ENCODE measurements at places on chromosomes 16 and 17. TPM values are rescaled to one million over a fixed set of nuclear protein-coding genes. Genes with fewer than 3 reads are reported as not detected.

GRCh38 chr17:72660274-72661115 is 432.0 kb downstream of the SLC39A11 start:
- no peaks in the 10 kb centered on the region for H3K36me3 ChIP-seq
- no peaks in the 10 kb centered on the region for H3K27me3 ChIP-seq
- no peak overlapping the region for H3K4me3 ChIP-seq
- peaks cover 9% of the 10 kb centered on the region for H3K4me1 ChIP-seq

MYH8 gene
- not detected for total RNA-seq

- no peaks in the 10 kb centered on the region for H3K27me3 ChIP-seq
- no peak overlapping the region for H3K27ac ChIP-seq
- DNase-seq = no peak
- H3K4me3 ChIP-seq = no peak overlapping the region
Measured at GRCh38 chr16:2270588-2271470, 2.9 kb upstream of the RNPS1 start.

- DNase-seq = no peak
- H3K27me3 ChIP-seq = no peaks in the 10 kb centered on the region
- H3K36me3 ChIP-seq = no peaks in the 10 kb centered on the region
- H3K27ac ChIP-seq = no peak overlapping the region
- H3K4me1 ChIP-seq = peaks cover 5% of the 10 kb centered on the region
Measured at GRCh38 chr16:2821487-2822157, 4.6 kb downstream of the PRSS21 start.

RNU2-1 gene
- total RNA-seq = not detected

DNA sequence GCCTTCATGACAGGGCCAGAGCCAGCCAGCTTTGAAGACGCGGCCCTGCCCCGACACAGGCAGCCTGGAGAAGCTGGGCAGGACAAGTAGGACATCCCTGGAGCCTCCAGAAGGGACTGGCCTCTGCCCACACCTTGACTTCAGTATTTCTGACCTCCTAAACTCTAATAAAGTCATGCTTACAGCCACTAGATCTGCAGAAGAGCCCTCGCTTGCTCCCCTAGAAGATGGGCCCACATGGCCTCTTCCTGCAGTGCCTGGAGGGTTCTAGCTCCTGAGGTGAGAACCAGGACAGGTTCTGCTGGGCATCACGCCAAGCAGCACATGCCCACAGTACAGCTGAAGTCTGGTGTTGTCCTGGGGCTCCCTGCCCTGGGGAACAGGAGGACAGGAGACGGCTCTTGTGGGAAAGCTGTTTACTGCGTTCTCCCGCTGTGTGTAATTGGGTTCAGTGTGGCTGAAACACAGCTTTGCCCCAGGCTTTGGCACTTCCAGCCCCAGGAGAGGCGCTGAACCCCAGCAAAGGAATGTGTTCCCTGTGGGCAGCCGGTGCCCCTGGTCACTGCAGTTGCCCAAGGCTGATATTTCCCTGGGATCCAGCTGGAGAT is 2.6 kb downstream of the APRT start:
- H3K27ac ChIP-seq = no peak overlapping the region
- no peaks in the 10 kb centered on the region for H3K27me3 ChIP-seq
- H3K4me3 ChIP-seq = no peak overlapping the region
- peak; percentile 46 for DNase-seq
- no peaks in the 10 kb centered on the region for H3K36me3 ChIP-seq
- peaks cover 51% of the 10 kb centered on the region for H3K4me1 ChIP-seq

GRCh38 chr16:47258874-47259461 is 115.2 kb upstream of the NETO2 start:
- H3K4me3 ChIP-seq = no peak overlapping the region
- H3K4me1 ChIP-seq = no peaks in the 10 kb centered on the region
- no peak overlapping the region for H3K27ac ChIP-seq
- no peaks in the 10 kb centered on the region for H3K36me3 ChIP-seq
- DNase-seq = no peak

SLC38A8 gene
- total RNA-seq = not detected

NIP7 gene
- total RNA-seq = 3.3 TPM

GRCh38 chr16:79748629-79749028 is 148.1 kb upstream of the MAF start:
- no peak overlapping the region for H3K4me3 ChIP-seq
- DNase-seq = no peak
- H3K4me1 ChIP-seq = no peaks in the 10 kb centered on the region
- H3K27me3 ChIP-seq = no peaks in the 10 kb centered on the region
- H3K27ac ChIP-seq = no peak overlapping the region
- H3K36me3 ChIP-seq = no peaks in the 10 kb centered on the region

GRCh38 chr17:69246726-69247375 is 18.2 kb upstream of the ABCA10 start:
- H3K4me1 ChIP-seq = no peaks in the 10 kb centered on the region
- no peak overlapping the region for H3K4me3 ChIP-seq
- no peaks in the 10 kb centered on the region for H3K27me3 ChIP-seq
- H3K36me3 ChIP-seq = no peaks in the 10 kb centered on the region
- H3K27ac ChIP-seq = no peak overlapping the region

DNA sequence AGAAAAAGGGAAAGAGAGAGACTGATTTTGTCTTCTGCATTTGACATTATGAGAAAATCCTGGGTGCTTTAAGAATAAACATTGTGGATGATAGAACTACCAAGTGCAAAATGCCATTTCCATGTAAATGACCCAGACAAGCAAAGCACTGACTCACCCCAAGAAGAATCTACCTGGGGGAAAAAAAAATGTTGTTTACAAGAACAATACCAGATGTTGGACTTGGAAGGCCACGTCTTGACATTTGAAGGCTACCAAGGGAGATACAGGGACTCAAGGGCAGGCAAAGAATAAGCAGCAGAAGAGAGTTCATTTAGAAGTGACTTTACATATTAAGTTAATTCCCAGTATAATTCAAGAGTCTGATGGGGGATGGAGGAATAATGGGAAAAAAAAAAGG is 125.3 kb downstream of the TMEM114 start:
- H3K36me3 ChIP-seq = no peaks in the 10 kb centered on the region
- no peak overlapping the region for H3K4me3 ChIP-seq
- H3K27me3 ChIP-seq = no peaks in the 10 kb centered on the region
- peak; percentile 37 for DNase-seq
- H3K27ac ChIP-seq = peak overlapping the region; percentile 40

- H3K27me3 ChIP-seq = no peaks in the 10 kb centered on the region
- H3K27ac ChIP-seq = peak overlapping the region; percentile 48
- H3K36me3 ChIP-seq = no peaks in the 10 kb centered on the region
- peaks cover 18% of the 10 kb centered on the region for H3K4me1 ChIP-seq
- DNase-seq = peak; percentile 39
- H3K4me3 ChIP-seq = no peak overlapping the region
Measured at GRCh38 chr17:1347589-1348323, 52.3 kb downstream of the YWHAE start.

DNA sequence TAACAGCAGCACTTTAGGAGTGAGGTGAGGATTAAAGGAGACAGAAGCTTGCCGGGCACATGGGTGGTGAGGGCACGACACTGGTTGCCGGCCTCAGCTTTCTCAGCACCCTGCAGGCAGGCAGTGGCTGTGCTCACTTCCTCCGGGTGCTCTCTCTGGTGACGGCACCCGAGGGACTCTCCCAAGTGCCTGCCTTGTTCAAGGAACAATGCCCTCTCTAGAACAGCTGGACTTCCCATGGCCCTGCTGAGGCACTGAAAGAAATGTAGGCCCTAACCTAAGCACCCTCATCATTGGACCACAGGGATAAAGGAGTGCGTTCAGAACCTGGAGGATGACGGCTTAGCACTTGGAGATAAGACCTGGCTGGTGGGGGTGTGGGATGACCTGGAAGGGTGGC is 72.7 kb downstream of the N4BP1 start:
- peaks cover 14% of the 10 kb centered on the region for H3K4me1 ChIP-seq
- peak overlapping the region; percentile 62 for H3K27ac ChIP-seq
- no peak for DNase-seq
- H3K27me3 ChIP-seq = no peaks in the 10 kb centered on the region
- H3K36me3 ChIP-seq = peaks cover 6% of the 10 kb centered on the region

DNA sequence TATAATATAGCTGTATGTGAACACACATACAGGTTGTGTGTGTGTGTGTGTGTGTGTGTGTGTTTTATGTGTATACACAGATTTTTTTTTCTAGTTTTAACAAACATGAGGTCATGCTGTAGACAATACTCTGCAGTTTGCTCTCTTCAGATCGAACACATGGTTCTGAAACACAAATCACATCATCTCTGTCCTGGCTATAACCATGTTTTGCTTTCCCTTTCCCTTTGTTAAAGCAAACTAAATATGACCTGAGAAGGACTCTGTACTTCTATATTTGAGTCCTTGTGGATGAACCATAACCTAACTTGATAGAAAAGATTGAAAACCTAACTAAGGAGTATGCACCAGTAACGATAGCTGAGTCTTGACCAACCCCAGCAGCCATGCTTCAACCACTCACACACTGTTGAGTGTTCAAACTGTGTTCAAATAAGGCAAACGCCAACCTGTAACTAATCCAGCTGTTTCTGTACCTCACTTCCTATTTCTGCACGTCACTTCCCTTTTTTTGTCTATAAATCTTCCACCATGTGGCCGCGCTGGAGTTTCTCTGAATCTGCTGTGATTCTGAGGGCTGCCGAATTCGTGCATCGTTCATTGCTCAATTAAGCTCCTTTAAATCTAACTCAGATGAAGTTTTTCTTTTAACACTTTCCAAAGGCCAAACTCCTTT is 303.8 kb downstream of the HS3ST3B1 start:
- no peaks in the 10 kb centered on the region for H3K27me3 ChIP-seq
- no peaks in the 10 kb centered on the region for H3K4me1 ChIP-seq

PMP22 gene
- total RNA-seq = 23.1 TPM

STXBP4 gene
- total RNA-seq = 3.6 TPM

GRCh38 chr16:67040906-67041305 is 12.0 kb downstream of the CBFB start:
- no peak overlapping the region for H3K4me3 ChIP-seq
- no peaks in the 10 kb centered on the region for H3K4me1 ChIP-seq
- DNase-seq = no peak
- H3K27ac ChIP-seq = no peak overlapping the region

- H3K27ac ChIP-seq = no peak overlapping the region
- H3K4me3 ChIP-seq = no peak overlapping the region
- H3K4me1 ChIP-seq = no peaks in the 10 kb centered on the region
- no peak for DNase-seq
Measured at GRCh38 chr16:35735403-35736251, 2276.2 kb downstream of the TP53TG3F start.

GRCh38 chr16:9437115-9437514 is 345.7 kb downstream of the HAPSTR1 start:
- no peak overlapping the region for H3K4me3 ChIP-seq
- H3K27ac ChIP-seq = no peak overlapping the region
- H3K27me3 ChIP-seq = no peaks in the 10 kb centered on the region
- H3K36me3 ChIP-seq = no peaks in the 10 kb centered on the region
- H3K4me1 ChIP-seq = peaks cover 7% of the 10 kb centered on the region

DNA sequence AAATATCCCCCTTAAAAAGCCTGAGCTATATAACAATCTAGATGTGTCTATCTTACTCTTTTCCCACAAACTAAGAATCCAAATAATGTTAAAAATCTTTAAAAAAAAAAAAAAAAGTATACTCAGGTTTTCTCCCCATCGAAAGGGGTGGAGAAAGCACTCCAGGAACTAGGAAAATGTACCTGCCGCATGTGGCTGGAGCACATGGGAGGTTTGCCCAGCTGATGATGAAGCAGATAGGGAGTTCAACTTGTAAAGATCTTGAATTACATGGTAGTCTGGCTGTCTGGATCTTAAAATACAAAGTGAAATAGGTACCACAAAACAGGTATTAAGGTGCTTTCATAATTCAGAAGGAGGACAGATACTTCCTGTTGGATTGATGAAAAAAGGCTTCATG is 8.8 kb upstream of the SLFN14 start:
- peaks cover 21% of the 10 kb centered on the region for H3K4me1 ChIP-seq
- H3K36me3 ChIP-seq = no peaks in the 10 kb centered on the region
- H3K27me3 ChIP-seq = no peaks in the 10 kb centered on the region
- no peak overlapping the region for H3K27ac ChIP-seq
- no peak overlapping the region for H3K4me3 ChIP-seq

DNA sequence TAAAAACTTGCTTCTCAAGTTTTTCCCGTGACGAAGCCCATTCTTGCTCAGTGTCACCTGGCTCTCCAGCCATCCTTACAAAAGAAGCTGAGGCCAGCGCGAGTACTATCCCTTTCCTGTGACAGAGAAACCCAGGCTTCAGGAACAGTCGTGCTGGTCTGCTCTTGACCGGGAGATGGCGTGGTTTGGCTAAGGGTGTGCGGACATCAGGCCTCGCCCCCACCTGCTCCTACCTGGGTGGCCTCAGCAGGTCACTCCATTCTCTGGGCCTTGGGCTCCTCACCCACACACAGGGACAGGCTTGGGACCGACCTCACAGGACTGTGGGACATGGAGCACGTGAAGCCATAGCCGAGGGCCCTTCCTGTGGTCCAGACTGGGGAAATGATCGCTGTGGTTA is 75.2 kb upstream of the CIBAR2 start:
- no peak overlapping the region for H3K4me3 ChIP-seq
- no peaks in the 10 kb centered on the region for H3K36me3 ChIP-seq
- DNase-seq = no peak
- peaks cover 11% of the 10 kb centered on the region for H3K4me1 ChIP-seq

DNA sequence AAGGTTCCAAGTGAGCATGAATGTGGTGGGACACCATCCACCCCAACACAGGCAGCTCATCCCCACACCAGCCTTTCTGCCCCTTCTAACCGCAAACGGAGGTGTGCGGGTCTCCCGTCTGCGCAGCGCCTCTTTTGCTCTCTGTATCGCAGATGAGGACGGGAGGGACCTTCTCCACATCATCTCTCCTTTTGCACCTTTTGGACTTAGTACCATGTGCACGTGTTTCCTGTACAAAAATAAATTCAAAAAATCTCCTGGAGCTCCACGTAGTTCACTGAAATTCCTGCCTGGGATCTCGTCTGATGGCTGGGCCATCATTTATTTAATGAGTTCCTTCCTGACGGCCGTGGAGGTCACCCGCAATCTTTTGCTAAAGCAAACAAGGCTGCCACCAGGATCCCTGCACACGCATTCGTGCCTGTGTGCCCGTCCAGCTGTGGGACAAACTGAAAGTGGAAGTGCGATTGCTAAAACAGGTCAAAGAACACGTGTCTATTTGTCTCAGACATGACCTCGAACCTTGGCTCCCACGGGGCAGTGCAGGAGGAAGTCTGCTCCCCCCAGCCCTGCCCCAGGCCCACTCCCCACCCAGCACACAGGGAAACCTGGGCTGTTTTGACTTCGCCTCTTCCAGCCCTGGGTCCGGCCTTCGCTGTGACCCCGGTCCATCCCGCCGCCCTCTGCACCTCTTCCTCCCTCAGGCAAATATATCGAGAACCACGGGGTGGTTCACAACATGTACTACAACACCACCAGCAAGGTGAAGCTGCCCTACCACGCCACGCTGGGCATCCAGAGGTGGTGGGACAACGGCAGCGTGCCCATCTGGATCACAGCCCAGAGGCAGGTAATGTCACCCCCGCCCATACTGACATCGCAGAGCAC is 2.3 kb downstream of the ENPP7 start:
- peaks cover 13% of the 10 kb centered on the region for H3K4me1 ChIP-seq
- no peaks in the 10 kb centered on the region for H3K27me3 ChIP-seq

ADGRG3 gene
- total RNA-seq = 6.0 TPM

NPIPA2 gene
- total RNA-seq = not detected

GRCh38 chr17:55383771-55384642 is 37.6 kb downstream of the MMD start:
- H3K27me3 ChIP-seq = no peaks in the 10 kb centered on the region
- no peaks in the 10 kb centered on the region for H3K4me1 ChIP-seq
- H3K36me3 ChIP-seq = no peaks in the 10 kb centered on the region
- no peak for DNase-seq
- H3K27ac ChIP-seq = no peak overlapping the region

Measured in body of pancreas (tissue), 4 donors.